ENCODE measurements at places on chromosomes 2 and 18.

GRCh38 chr2:21515903-21516302 is 392.1 kb downstream of the TDRD15 start:
- no peak for DNase-seq

GRCh38 chr2:113910967-113911678 is 21.2 kb downstream of the ACTR3 start:
- no peak for DNase-seq

DNA sequence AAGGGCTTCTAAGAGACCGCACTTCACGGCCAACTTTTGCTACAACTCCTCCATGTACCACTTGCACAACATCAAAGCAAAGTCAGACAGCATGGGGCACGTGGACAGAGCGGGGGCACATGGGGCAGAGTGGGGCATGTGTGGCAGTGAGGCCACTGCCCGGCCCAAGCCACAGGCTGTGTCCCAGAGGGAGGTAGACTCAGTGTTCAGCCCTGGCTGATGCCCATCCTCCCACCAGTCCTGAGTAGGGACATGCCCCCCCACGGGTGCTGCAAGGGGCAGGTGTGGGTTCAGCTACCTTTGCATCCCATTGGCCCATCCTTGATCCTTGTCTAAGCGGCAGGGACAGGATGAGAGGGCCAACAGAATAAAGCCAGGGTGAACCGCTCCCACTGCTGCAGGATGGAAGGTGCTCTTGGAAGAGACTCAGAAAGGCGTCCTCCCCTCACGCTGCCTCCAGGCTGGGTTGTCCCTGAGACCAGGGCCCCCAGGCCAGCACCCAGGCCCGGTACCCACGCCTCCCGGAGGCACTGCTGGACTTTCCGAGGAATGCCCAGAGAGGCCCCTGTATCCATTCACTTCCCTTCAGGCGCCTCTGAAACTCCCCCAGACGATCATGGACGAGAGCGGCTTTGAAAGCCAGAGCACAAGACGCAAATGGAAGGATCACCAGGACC is 218.2 kb downstream of the NDUFA10 start:
- DNase-seq: no peak

- DNase-seq: no peak
Measured at GRCh38 chr2:174612970-174613369, 15.4 kb upstream of the WIPF1 start.

GRCh38 chr18:36309436-36310391 is 12.2 kb downstream of the FHOD3 start:
- DNase-seq: no peak

DNA sequence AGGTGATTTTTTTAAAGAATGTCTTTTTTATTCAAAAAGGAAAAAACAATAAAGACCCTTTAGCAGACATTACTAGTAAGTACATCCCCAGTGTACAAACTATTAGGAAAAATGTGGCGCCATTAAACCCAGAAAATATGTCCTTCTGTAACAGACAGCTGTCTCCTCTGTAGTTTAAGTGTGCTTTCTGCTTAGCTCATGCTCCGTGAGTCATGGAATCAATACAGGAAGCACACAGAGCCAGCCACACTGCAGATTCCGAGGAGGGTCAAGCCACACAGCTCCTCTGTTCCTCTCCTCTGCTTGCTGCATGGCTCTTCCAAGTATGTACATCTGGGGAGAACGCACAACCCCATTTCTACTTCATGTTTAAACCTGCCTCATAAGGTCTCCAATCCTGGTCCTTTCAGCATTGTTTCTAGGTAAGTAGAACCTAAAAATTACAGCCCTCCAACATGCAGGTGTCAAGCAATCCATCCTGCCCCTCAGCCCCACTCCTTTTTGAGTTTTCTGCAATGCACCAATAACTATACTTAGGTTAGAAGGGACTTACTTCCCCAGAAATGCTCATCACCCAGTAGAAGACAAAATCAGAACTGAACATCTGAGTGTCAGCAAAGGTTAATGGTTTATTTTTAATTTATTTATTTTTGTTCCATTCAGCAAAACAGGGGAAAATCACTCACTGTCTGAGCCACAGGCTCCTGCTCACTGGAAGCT is 37.5 kb downstream of the ACVR1 start:
- no peak for DNase-seq

DNA sequence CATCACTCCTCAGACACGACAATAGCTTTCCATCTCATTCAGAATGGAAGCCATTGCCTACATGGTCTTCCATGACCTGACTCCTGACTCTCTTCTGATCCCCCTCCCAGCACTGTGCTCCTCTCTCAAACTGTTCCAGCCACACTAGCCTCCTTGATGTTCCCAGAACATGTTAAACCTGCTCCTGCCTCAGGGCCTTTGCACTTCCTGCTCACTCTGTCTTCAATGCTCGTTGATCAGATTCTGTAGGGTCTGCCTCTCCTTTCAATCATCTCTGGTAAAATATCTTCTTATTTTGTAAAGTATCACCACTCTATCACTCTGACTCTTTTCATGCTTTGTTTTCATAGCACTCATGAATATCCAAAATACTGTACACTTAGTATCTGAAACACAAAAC is 84.9 kb downstream of the SESTD1 start:
- no peak for DNase-seq
